ENCODE measurements at places on chromosomes 3 and 15.

- no peak for DNase-seq
Measured at GRCh38 chr3:120756061-120756460, 13.5 kb downstream of the GTF2E1 start.

- DNase-seq = no peak
Measured at GRCh38 chr3:77868725-77869124, 828.8 kb downstream of the ROBO2 start.

GRCh38 chr15:54208786-54209185 lies 230.5 kb downstream of the UNC13C start:
- DNase-seq = no peak

DNA sequence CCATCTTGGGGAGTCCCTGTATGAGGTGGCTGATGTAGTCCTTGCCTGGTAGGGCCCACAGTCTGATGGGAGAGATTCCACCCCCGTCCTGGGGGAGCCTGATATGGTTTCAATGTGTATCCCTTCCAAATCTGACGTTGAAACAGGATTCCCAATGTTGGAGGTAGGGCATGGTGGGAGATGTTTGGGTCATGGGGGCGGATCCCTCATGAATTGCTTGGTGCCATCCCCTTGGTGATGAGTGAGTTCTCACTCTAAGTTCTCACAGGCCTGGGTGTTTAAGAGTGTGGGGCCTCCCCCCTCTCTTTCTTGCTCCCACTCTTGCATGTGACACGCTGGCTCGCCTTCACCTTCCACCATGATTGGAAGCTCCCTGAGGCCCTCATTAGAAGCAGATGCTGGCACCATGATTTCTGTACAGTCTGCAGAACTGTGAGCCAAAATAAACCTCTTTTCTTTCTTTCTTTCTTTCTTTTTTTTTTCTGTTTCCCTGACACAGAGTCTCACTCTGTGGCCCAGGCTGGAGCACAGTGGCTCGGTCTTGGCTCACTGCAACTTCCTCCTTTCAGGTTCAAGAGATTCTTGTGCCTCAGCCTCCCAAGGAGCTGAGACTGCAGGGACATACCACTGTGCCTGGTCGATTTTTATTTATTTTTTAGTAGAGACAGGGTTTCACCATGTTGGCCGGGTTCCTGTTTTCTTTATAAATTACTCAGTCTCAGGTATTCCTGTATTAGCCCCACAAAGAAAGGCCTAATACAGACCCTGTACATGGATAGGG lies 28.6 kb downstream of the ITGA11 start:
- DNase-seq = no peak

- no peak for DNase-seq
Measured at GRCh38 chr15:66897971-66898370, 167.4 kb upstream of the SMAD3 start.

DNA sequence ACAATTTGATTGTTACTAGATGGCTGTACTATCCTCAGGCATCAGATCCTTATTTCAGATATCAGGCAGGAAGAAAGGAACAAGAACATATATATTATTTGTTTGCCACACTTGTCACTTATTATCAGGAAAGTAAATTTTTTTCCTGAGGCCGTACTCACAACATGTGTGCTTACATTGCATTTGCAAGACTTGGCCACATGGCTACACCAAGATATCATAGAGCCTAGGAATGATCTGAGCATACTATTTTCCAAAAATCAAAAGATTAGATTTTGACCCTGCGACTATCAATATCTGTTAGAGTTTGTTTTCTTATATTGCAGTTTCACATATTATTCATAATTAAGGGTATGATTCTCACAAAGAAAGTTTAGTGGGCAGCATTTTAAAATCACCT lies 426.2 kb upstream of the BCHE start:
- DNase-seq = no peak

DNA sequence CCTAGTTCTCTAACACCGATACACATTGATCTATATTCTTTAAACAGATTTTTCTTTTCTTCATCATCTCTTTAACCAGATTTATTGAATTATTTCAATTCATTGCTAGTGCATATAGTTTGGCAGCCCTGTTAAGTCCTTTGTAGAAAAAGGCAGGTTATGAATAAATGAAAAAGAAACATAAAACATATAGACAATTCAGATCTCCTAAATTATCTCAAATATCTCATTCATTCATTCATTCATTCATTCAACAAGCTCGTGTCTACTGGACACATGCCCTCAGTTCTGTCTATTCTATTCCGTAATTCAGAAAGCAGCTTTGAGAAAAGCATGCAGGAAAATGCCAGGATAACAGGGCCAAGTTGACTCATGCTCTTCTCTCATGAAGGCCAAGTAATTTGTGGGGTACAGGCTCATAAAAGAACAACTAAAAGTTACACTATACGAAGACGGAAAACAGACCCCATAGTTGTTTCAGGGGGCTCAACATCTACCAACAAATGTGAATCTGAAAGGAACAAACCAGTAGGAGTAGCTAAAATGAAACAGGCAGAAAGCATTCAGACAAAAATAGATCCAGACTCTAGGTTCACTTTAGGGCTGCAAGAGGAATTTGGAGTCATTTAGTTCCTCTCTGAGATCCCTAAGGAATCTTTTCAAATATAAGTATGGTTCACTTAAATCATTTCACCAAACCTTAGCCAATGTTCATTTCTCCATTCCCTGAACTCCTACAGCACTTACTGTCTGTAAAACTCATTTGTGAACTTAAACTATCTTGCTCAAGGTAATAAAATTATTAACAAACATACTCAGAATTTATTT lies 7.5 kb downstream of the ZNF148 start:
- DNase-seq = no peak

- no peak for DNase-seq
Measured at GRCh38 chr3:11662392-11662990, 18.8 kb upstream of the VGLL4 start.

DNA sequence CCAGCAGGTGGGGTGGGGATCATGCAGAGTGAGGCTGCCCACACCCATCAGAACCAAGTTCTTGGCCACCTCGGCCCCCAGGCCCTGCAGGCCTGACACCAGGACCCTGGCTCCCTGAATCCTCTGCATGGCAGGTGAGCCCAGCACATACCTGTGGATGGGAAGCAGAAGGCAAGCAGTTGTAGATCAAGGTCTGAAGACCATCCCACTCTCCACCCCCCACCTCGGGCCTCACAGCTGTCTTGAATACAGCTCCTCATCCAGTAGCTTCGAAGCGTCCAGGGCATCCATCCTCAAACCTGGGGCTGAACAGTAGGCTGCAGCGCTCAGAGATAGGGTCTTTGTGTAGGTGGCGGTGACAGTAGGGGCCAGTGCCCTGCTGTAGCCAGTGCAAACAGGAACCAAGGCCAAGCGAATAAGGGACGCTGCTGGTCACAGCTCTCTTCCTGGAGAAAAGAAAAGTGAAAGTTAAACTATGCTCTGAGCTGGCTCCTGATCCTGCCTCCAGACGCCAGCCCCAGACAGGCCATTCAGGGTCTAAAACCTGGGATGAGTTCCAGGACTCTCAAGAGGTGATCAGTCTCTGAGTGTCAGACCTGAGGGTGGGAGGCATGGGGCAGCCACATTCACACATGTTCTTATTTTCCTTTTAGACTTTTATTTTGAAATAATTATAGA lies at the start of gene UBA7:
UBA7 (minus strand) TSS at position 457 of the 678 bp plus-strand sequence; CDS start at position 291, 166 bp downstream.
- DNase-seq = no peak

DNA sequence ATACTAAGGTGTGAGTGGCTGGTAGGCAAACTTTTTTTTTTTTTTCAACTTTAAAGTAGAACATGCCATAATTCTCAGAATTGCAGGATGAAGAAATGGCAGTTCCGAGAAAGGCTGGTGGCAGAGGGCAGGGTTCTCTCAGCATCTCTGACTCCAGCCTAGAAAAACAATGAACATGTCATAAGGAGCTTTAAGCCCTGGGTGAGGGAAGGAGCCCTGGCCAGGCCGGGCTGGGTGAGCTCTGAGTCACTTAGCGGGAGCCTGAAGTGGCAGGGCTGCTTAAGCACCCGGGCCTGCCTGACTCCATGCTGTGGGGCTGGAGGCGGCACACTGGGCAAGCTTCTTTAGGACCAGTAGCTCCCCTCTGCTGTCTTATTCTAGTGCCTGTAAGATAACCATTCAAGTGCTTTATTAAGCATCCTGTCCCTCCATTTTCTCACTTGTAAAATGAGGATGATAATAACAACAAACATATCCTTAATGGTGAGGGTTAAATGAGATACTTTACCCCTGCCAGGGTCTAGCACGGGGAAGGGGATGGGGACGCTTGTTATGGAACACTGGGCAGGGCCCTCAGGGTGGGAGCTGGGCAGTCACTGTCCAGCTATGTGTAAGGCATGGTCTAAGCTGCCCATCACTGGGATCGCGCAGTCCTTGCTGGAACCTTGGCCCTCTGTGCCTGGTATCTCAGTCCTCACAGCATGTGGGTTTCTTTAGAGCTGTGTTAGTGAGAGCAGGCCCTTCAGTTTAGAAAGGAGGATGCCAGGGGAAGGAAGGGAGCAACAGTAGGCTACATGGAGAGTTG lies 18.4 kb downstream of the SMAD6 start:
- no peak for DNase-seq

DNA sequence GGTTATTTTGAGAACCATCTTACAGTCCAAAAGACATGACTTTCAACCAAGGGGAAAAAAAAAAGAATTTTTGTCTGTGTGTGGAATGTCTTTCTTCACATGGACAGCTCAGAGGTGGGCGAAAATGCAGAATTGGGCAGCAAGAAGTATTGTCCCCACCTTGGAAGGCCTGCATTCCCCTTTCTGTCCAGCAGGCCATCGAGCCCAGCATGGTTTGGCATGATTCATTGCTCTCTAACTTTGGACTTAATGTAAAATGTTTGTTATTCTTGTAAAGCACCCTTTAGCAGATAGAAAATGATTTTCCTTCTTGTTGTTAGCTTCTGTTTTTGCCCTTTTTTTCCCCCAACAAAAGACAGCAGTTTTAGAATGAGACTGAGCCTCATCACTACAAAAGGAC lies 12.4 kb downstream of the MYO1E start:
- no peak for DNase-seq

GRCh38 chr3:82376883-82377282 lies 615.4 kb upstream of the GBE1 start:
- DNase-seq = no peak

GRCh38 chr3:58474967-58475578 lies 16.8 kb upstream of the KCTD6 start:
- DNase-seq = no peak

GRCh38 chr15:66646308-66646707 lies 55.7 kb upstream of the SMAD6 start:
- no peak for DNase-seq

DNA sequence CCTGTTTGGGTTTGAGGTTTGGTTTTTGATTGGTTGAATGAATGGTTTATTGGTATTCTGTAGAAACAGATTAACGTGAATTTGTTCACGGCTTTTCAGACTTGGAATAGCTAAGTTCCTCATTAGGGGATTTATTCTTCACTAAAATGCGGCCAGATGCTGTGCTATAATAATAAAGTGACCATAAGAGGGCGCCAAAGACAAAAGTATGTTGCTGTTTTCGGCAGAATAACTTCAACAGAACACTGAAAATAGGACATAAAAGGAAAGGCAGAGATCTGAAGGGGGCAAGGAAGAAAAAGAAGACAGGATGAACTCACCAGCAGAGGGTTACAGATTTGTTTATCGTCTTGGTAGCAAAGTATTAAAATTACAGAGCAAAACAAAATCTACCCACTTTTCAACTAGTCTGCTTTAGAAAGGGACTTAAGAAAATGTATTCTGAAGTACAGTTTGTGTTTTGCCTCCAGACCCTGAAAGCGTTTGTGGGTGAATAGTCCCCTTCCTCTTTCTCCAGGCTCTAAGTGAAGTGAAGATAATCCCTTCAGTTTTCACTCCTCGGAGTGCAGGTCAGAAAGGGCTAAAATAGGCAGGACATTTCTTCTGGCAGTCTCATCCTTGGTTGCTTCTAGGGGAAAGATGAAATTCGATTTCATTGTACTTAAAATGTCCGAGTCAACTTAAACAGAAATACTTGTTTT lies 147.6 kb downstream of the IL20RB start:
- no peak for DNase-seq

DNA sequence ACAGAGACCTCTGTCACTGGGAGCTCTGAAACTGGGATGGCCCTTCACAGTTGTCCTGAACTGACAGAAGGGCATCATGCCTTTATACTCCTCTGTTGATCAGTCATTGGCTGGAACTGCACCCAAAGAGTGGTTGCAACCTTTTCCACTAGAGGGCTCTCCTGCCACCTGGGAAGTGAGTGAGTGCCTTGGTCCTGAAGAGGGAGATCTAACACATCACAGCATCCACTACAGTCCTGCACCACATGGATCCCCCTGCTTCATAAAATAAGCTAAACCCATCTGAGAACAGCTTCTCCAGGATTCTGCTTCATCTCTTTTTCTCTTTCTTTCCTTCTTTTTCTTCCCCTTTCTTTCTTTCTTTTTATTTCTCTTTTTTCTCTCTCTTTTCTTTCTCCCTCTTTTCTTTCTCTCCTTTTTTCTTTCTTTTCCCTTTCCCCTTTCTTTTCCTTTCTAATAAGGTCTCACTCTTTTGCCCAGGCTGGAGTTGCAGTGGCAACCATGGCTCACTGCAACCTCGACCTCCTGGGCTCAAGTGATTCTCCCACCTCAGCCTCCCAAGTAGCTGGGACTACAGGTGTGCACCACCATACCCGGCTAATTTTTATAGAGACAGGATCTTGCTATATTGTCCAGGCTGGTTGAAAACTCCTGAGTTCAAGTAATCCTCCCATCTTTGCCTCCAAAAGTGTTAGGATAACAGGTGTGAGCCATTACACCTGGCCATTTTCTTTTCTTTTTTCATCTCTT lies 42.8 kb upstream of the RAF1 start:
- no peak for DNase-seq

GRCh38 chr15:76576523-76577279 lies 240.1 kb downstream of the ISL2 start:
- DNase-seq = no peak

DNA sequence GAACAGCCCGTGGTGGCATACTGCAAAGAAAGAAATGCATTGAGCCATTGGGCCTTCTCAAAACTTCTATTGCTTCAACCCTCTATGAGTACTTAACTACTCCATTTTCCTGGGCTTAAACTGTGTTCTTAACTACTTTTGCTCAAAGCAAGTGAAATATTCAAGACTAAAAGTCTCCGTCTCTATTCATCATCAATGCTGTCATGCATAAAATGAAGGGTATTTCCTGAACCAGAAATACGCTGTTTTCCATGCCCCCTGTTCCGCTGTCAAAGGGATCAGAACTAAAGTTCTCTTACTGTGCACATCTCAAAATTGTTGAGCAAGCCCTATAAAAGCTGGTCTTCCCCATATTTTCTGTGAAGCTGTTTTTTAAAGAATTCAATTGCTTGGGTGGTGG lies 20.3 kb downstream of the SIAH2 start:
- no peak for DNase-seq

- no peak for DNase-seq
Measured at GRCh38 chr3:46703013-46703520, 1.9 kb downstream of the TMIE start.

GRCh38 chr15:93030430-93031102 lies 58.4 kb downstream of the RGMA start:
- peak; percentile 46 for DNase-seq

DNA sequence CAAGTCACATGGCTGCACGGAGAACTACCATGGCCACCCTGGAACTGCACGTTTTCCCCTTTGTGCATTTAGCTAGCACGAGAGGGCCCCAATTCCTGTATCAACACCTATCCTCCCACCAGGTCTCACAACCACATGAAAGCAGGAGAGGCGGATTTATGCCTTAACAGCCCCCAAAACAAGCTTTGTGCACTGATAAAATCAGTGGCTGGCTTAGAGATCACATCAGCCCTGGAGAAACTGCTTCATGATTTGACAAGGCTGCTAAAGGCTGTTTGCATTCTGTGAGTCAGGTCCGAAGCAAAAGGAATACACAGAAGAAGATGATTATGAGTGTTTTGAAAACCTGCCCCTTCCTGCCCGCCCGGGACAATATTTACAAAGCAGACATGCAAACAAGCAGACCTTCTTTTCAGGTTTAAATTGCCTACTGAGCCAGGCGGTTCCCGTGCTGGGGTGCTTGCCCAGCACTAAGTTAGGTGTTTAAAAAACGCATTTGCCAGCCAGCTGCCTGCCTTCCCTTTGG lies 25.9 kb downstream of the CEMIP start:
- DNase-seq = no peak
